Activated effector memory CD4-positive, alpha-beta T cell treated with anti-CD3 and anti-CD28 coated beads, Interleukin-2, amount 50 U/mL, for 16 hours (primary cell): ENCODE measurements at places on chromosomes 2 and 18.

- DNase-seq = no peak
Observed at GRCh38 chr18:48872234-48873145, 78.3 kb downstream of the SMAD7 start.

GRCh38 chr2:88735853-88736252 is 44.4 kb downstream of the RPIA start:
- DNase-seq = peak; percentile 66

- no peak for DNase-seq
Observed at GRCh38 chr18:48193521-48194492, 215.4 kb downstream of the ZBTB7C start.

DNA sequence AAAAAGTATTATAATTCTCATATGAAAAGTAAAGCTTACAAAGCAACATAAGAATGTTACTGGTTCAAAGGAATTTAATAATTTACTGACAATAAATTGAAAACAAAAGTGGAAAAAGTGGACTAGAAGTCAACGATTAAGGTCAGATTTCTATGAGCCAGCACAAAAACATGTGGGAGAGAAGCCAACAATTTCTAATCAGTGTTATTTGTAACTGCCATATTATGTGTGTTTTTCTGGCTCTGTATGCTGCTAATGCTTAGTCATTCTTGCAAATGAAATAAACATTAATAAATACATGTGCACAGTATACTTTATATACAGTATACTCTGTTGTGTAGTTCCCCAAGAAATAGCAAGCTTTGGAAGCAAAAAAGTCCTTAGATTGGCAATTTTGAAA is 301.3 kb upstream of the RGPD4 start:
- DNase-seq = no peak

DNA sequence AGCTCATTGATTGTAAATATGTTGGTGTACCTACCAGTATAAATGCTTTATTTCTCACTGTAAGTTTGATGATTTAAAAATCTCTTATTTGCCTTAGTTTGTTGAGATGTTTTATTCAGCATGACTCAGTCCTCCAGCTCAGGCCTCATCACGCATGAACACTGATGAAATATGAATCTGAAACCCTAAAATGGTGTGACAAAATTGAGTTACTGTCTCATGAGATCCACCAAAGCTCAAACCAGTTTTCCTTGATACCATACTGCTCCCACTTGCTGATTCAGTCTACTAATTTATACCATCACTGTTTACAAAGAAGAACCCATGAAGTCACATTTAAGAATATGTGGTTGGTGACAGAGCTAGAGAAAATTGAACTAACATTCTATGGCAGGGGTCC is 524.9 kb downstream of the LRRTM4 start:
- DNase-seq = no peak

DNA sequence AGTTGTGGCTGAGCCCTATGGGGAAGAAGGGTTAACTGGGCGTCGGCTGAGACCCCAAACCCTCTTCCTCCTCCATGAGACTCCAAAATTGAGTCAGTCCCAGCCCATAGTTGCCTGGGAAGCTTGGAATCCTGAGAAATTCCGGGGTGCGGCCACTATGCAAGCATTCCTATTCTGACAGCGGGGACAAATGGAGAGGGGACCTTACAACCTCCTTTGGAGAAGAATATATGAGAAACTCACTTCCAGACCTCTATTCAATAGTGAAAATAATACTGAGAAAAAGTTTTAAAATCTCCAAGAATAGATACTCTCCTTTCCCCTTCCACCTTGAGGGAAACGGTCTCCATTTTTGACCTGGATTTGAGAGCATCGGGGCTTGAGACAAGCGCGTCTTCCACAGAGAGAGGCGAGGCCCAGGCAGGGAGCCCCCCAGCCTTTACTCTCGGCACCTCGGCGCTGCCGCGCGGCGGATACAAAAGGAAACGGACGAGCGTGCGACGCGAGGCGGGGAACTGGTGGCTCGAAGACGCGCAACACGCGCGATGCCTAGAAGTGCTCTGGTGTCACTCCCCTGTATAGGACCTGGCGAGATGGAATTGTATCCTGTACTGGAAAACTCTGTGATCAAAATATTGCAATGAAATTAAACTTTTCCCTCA is 11.1 kb downstream of the NR4A2 start:
- DNase-seq = peak; percentile 73

DNA sequence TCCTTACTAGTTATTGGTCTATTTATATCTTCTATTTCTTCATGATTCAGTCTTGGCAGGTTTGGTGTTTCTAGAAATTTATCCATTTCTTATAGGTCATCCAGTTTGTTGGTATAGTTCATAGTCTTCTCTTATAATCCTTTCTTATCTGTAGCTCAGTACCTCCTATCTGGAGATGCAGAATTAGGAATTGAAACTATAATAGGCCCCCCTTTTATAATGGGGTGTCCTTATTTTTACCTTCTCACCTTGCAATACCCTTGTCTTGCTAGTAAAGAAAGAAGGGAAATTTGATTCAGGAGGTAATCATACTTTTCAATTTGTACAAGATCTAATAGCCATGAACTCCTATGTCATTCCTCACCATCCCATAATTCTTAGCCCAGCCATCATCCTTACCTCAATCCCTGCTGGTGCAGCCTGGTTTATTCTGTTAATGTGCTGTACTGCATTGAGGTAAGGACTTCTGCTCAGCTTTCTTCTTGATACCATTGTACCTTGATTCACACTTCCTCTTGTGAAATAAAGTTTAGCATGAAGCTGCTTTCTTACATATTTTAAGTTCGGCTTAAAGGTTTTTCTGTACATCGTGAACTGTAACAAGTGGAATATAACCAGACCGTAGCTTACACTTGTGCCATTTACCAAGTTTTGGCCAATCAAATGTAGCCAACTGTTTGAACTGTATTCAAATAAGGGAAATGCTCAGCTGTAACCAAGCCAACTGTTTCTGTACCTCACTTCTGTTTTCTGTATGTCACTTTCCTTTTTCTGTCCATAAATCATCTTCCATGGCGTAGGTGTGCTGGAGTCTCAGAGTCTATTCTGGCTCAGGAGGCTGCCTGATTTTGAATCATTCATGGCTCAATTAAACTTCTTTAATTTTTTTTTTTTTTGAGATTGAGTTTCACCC is 40.1 kb upstream of the PTH2R start:
- DNase-seq = no peak

GRCh38 chr2:212609479-212609878 is 70.9 kb upstream of the ERBB4 start:
- DNase-seq = no peak

- no peak for DNase-seq
Observed at GRCh38 chr2:190216829-190217228, 102.8 kb downstream of the HIBCH start.

DNA sequence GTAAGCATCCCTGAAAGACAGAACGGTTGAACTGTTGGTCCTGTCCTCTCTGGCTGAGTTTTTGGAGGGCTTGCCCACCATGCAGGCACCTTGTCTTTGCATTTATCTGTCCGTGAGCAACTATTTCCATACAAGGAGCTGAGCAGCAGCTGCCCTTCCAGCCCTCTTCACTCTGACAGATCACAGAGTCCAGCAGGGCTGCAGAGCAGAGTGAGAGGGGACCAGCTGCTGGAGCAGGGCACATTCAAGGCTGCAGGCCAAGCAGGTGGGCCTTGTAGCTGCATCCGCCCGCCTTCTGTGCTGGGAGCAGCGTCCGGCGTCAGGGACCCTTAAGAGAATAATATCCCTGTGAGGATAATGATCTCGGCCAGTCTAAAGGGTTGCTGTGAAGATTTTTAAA is 9.5 kb downstream of the SMYD1 start:
- DNase-seq = no peak

GRCh38 chr2:152336119-152336853 is 1.3 kb downstream of the FMNL2 start:
- DNase-seq = no peak

DNA sequence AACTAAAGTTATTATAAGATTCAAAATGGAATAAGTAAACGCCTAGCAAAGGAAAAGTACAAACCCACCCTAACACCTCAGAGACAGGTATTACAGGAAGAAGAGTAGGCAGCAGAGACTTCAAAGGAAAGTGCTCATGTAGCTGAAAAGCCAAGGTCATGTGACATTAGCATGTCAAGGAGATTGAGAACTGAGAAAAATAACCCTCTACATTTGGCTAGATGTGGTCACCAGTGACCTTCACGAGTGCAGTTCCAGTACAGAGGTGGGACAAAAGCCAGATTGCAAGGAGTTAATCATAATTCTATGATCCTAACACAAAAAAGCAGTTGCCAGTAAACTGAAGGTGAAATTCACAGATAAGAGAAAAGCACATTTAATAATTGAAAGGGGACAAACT is 252.7 kb downstream of the ZEB2 start:
- DNase-seq = no peak

- DNase-seq = no peak
Observed at GRCh38 chr2:188430705-188431104, 139.0 kb downstream of the GULP1 start.

GRCh38 chr18:11993264-11993916 is 12.1 kb downstream of the IMPA2 start:
- peak; percentile 45 for DNase-seq

GRCh38 chr18:79393635-79394533 is 1.8 kb upstream of the NFATC1 start:
- peak; percentile 77 for DNase-seq

DNA sequence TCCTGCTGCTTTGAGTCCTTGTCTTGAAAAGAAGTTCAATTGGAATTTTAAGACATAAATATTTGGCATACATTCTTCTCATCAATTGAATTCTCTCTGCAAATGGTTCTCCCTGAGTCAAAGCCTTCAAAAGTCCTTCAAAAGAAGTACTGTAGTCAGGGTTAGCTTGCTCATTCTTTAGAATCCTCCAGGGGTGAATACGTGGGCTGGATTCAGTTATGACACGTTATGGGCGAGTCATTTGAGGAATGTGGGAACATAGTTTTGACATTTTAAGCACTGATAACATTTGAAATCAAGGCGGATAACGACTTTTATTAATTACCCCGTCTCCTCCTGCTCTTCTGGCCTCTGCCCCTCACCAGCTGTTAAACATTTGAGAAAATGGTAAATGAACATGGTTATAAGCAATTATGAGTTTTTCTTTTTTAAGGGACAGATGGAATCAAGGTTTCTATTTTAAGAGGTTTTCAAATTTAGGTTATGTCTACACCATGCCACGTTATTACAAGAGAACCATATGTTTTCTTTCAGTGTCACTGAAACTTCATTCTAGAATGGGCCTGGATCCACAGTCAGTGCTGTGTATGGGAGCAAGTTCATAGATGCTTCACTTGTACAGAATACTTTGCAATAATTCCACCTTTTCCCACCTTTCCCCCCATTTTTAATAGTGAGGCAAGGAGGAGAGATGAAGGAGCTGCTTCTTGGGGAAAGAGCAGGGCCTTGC is 273.1 kb downstream of the TSN start:
- DNase-seq = no peak

DNA sequence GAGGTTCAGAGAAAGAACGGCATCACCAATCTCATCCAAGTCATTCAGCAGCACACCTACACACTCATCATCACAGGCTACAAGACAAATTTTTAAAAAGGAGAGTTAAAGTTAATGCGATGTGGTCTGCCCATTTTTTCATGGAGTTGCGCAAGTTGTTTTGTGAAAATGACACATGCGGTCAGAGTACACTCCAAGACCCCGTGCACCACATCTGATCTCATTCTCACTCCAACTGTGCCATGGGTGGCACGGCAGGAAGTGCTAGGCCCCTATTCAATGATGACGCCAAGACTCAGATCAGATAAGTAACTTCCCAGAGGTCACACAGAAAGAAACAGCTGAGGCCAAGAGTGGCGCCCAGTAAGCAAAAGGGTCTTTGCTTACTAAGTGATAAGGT is 119.8 kb downstream of the LAMA1 start:
- no peak for DNase-seq

GRCh38 chr18:44823286-44823685 is 142.6 kb downstream of the SETBP1 start:
- DNase-seq = no peak

GRCh38 chr2:66683599-66683998 is 248.7 kb downstream of the MEIS1 start:
- DNase-seq = no peak

DNA sequence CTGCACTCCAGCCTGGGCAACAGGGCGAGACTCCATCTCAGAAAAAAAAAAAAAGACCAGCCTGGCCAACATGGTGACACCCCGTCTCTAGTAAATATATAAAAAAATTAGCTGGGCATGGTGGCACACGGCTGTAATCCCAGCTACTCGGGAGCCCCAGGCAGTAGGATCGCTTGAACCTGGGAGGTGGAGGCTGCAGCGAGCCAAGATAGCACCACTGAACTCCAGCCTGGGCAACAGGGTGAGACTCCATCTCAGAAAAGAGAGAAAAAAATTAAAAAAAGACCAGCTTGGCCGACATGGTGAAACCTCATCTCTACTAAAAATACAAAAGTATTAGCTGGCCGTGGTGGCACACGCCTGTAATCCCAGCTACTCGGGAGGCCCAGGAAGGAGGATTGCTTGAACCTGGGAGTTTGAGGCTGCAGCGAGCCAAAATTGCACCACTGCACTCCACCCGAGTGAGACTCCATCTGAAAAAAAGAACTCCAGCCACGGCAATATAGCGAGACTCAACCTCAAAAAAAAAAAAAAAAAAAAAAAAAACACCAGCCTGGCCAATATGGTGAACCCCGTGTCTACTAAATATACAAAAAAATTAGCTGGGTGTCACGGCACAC is 346.1 kb upstream of the PLGLB2 start:
- DNase-seq = peak; percentile 58

DNA sequence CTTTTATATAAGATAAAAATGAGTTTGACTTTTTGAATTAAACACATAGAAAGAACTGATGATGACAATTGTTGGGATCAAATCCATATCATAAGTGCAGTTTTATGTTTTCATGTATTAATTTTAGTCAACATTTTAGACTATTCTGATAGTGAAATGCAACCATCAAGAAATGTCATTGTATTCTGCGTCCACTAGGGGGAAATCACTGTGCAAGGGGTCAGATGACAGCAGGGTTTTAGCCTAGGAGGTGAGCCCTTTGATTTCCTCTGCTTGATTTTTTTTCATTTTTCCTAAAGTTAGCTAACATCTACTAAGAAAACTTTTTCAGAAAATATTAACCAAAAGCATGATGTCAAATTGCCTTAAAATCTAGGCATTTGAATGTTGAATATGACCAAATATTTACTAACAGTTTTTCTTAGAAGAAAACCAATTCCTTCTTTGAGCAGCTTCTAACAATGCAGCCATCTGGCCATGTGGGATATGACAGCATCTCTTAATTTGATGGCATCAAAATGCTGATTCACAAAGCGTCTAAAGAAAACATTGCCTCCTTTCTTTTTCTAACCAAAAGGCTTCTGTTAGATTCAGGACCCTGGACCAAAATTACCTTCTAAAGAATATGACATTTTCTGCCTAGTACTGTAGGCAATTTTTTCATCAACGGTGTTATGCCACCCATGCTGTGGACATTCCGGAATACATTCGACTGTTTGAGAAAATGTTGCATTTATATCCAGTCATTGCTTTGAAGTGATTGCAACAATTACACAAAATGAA is 141.5 kb downstream of the SPHKAP start:
- no peak for DNase-seq
